ENCODE measurements at places on chromosomes 4 and X. TPM values are rescaled to one million over a fixed set of nuclear protein-coding genes. Genes with fewer than 3 reads are reported as not detected.

Gene CLIC2
- 5.1 TPM for total RNA-seq

Gene LRP2BP
- 1.4 TPM for total RNA-seq

Gene SLC16A2
- total RNA-seq = 18.6 TPM

Gene PDCL2
- not detected for total RNA-seq

Gene SFRP2
- total RNA-seq = not detected

Gene MAGEA1
- total RNA-seq = not detected

Gene TLR1
- 8.4 TPM for total RNA-seq

Gene ARMCX4
- total RNA-seq = 6.4 TPM

Gene SOWAHD
- 0.32 TPM for total RNA-seq

Gene CRMP1
- total RNA-seq = under 0.01 TPM

Gene INPP4B
- 6.0 TPM for total RNA-seq

Gene POU4F2
- not detected for total RNA-seq

Gene SERPINA7
- not detected for total RNA-seq

Gene SPINK2
- total RNA-seq = not detected

Gene HSFX3
- total RNA-seq = not detected

Gene ENAM
- 0.13 TPM for total RNA-seq

Gene FRMPD4
- 0.26 TPM for total RNA-seq

Gene TLR6
- 6.1 TPM for total RNA-seq

Gene CTAG1B
- total RNA-seq = not detected

Gene POLA1
- total RNA-seq = 11.6 TPM

Gene ZCCHC18
- total RNA-seq = 0.26 TPM

Gene SPIN2A
- total RNA-seq = 0.52 TPM

Gene SSR4
- total RNA-seq = 202 TPM

Gene PNCK
- total RNA-seq = 0.65 TPM

Gene STPG2
- 0.65 TPM for total RNA-seq

Gene AR
- total RNA-seq = 4.6 TPM

Gene IBSP
- total RNA-seq = 0.22 TPM

Gene CRLF2
- total RNA-seq = 0.11 TPM

Gene DIAPH2
- total RNA-seq = 23.7 TPM

Gene ANOS1
- total RNA-seq = 22.7 TPM

Gene MAGEB1
- not detected for total RNA-seq

Gene TBC1D8B
- 17.1 TPM for total RNA-seq

Gene DMD
- total RNA-seq = 0.65 TPM

Gene FAM133A
- 1.2 TPM for total RNA-seq

Gene HTN3
- not detected for total RNA-seq

Gene PSAPL1
- total RNA-seq = not detected

Gene GJB1
- not detected for total RNA-seq

Gene SORBS2
- total RNA-seq = 55.7 TPM

Gene PRKG2
- 0.26 TPM for total RNA-seq

Gene CABS1
- total RNA-seq = not detected

Gene HMX1
- not detected for total RNA-seq

Gene TCP11X1
- total RNA-seq = not detected

Gene ATP8A1
- total RNA-seq = 7.0 TPM

Gene ZFP92
- 0.13 TPM for total RNA-seq

Gene FAM53A
- total RNA-seq = 2.3 TPM

Gene ARR3
- total RNA-seq = not detected

Gene PGAM4
- not detected for total RNA-seq

Gene CXCR3
- not detected for total RNA-seq

Gene GPR50
- total RNA-seq = not detected

Gene AMBN
- total RNA-seq = not detected

Gene GAGE12E
- total RNA-seq = not detected

Gene C4orf51
- total RNA-seq = not detected

Gene CNKSR2
- 3.1 TPM for total RNA-seq

Gene ADH1B
- 3.2 TPM for total RNA-seq

Gene RBM47
- 1.4 TPM for total RNA-seq

Measured in articular chondrocyte of knee joint (primary cell).